AML-193 (cell line): ENCODE measurements at places on chromosomes 6 and 20.

GRCh38 chr6:100464162-100464851 is 414 bp downstream of the SIM1 start:
- no peak for DNase-seq

GRCh38 chr6:105988812-105989577 is 97.1 kb upstream of the PRDM1 start:
- no peak for DNase-seq

DNA sequence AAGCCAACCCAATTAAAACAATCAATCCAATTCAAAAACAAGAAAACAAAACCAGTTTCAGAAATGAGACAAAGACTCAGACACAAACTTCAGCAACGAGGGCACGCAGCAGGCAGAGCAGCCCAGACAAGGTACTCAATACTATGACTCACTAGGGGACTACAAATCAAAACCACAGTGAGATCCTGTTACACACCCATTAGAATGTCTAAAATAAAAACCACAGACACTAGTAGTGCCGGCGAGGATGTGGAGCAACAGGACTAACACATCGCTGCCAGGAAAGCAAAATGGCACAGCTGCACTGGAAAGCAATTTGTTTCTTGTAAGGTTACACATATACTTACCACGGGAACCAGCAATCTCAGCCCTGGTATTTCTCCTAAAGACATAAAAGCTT is 28.4 kb upstream of the MAS1L start:
- DNase-seq: no peak

DNA sequence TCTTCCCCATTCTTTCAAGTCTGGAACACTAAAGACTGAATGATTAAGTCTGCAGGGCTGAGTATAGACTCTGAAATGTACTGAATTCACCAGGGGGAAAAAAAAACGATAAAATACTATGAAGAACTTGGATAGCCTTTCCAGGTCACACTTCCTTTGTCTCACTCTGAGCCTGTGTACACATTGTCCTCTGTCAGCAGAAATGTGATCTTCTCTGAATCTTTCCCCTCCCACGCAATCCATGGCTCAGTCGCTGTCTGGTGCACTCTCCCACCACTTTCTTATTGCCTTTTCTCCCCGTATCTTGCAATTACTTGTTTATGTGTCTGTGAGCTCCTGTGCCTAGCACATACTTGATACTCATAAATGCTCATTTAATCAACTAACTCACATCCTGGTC is 212.6 kb upstream of the RSPO3 start:
- no peak for DNase-seq

DNA sequence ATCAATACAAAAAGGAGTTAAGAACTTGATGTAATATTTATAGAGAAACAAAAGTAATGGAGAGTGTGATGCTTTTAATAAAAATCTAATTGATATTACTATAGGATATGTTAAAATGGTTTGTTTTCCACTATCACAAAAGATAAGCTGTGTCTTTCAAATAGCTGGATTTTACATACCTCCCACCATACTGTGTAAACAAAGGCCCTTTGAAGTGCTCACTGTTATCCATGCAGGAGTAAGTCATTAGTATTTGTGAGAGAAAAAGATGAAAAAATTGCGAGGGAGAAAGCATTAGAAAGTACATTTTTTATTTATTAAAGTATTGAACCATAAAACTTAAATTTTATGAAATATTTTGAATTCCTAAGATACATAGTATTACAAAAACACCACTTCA is 733.0 kb downstream of the GRIK2 start:
- no peak for DNase-seq

- no peak for DNase-seq
These were observed 835.3 kb upstream of the CITED2 start for GRCh38 chr6:140209775-140210174.

DNA sequence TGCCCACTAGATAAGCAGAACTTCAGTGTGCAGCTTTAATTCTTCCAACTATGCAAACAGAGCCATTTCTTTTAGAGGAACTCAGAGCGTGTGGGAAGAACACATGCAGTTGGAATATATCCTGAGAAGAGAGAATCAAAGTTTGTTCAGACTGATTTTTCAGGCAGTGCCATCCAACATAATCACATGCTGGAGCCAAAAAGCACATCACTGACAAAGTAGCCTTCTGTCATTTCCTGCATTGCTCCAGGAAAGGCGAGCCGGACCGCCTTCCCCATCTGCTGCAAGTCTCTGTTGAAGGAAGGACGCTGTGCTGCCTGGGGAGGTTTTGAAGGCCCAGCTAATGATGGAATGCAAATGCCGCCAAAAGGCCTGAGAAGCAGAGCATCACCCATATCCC is 98.4 kb downstream of the DOK5 start:
- no peak for DNase-seq

DNA sequence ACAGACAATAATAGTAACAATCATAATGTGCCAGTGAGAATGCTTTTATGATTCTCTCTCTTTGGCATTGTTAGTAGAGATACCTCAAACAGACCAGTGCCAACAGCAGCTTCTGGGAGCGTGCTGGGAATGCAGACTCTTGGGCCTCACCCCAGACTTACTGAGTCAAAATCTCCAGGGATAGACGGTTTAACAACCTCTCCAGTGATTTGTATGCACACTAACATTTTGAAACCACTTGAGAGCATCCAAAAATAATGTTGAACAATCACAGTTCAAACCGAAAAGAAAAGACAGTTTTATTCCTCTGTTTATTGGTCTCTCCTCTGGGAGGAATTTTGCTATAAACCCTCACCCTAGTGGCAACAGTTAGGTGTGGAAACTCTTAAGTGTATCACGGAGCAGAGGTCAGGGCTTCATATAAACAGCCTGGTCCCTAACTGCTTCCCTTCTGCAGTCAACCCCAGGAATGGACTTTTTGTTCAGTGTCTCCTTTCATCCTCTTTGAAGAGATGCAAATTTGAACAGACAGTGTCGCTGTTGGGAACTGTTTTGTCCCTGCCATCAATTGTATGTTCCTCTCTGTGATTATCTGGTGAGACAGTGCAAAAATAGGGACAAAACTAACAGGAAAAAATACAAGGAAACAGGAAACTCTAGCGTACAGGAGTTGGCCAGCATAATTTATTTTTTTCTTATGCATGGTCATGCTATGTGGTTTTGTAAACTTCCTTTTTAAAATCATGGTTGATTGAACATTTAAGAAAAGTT is 162.4 kb upstream of the BTBD3 start:
- DNase-seq: no peak

- no peak for DNase-seq
These were observed 23.8 kb upstream of the CHMP4B start for GRCh38 chr20:33787253-33787891.

GRCh38 chr20:48823960-48824498 is 3.8 kb downstream of the PREX1 start:
- DNase-seq: peak; percentile 33

DNA sequence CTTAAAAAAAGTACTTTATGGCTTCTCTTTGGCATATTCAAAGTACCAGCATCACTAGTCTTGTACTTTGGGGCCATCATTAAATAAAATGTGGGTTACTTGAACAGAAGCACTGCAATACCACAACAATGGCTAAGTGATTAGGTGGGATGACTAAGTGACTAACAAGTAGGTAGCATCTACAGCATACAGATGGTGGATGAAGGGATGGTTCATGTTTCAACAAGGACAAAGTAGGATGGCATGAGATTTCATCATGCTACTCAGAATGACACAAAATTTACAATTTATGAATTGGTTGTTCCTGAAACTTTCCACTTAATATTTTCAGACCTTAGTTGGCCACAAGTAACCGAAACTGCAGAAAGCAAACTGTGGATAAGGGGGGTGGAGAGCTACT is 7.7 kb downstream of the MPC1 start:
- no peak for DNase-seq

DNA sequence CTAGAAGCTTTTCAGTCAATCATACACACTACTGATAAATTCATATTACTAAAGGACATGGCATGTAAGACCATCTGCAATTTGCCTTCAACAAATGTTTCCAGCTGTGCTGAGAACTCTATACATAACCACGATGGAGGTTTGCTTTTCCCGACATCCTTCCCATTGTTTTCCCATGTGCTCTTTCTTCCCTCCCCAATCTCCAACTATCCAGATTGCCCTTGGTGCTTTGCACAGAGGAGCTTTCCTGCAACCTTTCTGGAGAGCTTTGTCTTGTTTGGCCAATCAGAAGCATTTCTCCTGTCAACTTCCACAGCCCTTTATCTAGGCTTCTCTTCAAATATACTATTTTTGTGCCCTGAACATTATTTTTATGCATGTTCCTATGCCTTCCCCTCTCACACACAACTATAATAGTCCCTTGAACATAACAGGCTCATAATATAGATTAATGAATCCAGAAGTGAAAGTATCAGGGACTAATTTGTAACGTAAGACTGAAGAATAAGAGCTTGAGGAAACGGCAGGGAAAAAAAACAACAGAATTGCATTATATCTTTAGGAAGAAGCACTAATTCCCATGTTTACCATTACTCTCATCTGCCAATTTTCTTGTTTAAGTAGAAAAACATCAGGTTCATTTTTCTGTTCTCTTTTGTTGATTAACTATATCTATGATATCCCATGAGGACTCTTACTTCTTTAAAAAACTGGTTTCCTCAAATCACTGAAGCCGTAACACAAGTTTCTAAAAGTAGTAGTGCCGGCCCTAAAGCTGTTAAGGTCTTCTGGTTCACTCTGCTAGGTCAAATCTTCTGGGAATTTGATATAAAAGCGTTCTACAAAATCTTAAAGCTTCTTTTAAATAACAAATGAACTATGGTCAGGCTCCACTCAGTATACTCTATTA is 20.1 kb downstream of the SMLR1 start:
- DNase-seq: no peak

- DNase-seq: no peak
These were observed 453.4 kb downstream of the CD83 start for GRCh38 chr6:14571001-14571400.

GRCh38 chr20:53448426-53448825 is 145.2 kb downstream of the ZNF217 start:
- no peak for DNase-seq

DNA sequence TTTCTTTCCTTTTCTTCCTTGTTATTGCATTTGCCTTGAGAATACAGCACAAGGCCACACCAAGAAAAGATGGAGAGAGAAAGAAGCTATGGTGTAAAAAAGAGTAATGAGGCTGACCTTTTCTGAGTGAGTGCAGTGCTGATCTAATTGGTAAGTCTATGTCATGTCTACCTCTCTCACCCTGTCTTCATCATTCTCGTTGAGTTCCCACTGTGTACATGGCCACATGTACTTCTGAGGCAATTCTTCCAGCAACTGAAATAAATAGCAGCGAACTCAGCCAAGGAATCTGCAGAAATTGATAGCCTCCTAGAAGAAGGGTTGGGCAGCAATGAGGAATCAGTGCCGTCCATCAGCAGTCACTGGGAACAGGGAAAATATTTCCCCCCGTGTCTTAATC is 367.2 kb upstream of the SPTLC3 start:
- DNase-seq: no peak

- DNase-seq: no peak
These were observed 2.6 kb downstream of the PKIB start for GRCh38 chr6:122612838-122613237.

GRCh38 chr6:89842228-89842627 is 12.5 kb downstream of the CASP8AP2 start:
- no peak for DNase-seq

DNA sequence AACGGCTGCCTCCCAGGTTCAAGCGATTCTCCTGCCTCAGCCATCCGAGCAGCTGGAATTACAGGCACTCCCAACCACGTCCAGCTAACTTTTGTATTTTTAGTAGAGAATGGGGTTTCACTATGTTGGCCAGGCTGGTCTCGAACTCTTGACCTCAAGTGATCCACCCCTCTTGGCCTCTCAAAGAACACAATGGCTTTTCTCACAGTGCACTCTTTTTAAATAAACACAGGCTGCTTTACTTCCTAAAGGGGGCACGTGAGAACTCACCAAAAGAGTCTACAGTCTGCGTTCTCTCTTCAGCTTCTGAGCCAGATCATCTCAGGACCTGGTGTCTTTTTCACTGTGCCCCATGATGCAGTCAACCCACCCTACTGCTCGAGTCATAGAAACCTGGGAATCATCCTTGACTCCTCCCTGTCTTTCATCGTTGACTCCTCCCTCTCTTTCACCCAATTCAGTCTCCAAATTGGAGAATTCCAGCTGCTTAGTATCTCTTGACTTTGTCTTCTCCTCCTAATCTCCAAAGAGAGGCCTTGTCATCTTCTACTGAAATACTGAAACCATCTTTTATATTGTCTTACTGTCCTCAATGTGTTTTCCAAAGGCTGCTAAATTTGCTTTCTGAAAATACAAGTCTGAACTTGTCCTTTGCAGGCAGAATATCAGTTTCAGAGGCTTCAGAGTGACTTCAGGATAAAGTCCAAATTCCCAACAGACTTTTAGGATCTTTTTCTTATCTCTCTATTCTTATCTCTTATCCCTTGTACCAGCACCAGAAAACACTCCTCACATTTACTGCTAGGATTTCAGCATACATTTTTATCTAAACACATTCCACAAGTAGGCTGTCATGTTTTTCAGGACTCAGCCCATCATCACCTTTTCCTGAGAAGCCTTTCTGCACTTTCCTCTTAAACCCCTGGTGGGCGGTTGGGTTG is 323.4 kb downstream of the SYNE1 start:
- DNase-seq: no peak

DNA sequence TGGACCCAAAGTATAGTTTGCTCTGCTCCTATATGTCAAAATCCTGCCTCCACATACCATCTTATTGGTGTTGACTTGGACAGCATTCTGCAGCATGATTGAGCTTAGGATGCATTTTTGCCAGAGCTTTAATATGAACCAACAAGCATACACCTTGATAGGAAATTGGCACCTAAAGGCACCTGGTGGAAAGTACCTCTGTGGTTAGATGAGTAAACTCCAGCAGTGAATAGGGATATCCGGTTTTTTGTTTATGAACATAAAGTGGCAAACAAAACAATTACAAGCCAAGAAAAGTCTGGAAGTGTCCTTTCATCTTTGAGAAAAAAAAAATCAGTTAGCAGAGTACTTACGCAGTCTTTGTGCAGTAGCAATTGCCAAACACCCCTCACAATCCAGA is 6.2 kb upstream of the CYP24A1 start:
- no peak for DNase-seq

DNA sequence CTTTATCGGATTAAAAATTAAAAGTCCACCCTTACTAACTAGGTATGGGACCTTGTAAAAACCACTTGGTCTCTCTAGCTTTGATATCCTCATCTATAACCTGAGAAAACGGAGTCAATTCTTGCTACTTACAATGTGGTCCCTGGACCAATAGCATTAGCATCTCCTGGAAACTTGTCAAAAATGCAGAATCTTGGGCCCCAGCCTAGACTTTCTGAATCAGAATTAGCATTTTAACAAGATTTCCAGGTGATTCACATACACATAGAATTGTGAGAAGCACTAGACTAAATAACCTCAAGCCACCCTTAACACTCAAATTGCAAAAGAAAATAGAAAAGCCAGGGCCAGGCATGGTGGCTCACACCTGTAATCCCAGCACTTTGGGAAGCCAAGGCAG is 96.6 kb downstream of the RNGTT start:
- DNase-seq: no peak

DNA sequence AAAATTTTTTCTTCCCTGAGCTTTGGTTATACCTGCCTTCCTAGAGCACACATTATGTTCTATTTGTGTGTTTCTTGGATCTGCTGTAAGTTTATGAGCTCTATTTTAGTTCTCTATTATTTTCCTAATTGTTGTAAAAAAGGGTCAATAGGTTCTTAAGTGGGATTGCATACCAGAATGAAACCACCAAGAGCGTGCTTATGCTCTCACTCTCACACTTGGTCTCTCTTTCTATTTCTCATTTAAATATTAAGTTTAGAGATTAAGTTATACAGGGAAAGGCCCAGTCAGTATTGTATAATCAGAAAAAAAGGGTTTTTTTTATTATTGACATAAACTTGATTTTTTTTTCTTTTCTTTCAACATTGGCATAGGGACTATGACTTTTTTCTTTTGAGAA is 96.8 kb downstream of the RIMS1 start:
- no peak for DNase-seq
